ENCODE measurements at places on chromosomes 2 and 18.
A peak's percentile ranks its signal among the peaks of the same experiment; 100 is the strongest.

DNA sequence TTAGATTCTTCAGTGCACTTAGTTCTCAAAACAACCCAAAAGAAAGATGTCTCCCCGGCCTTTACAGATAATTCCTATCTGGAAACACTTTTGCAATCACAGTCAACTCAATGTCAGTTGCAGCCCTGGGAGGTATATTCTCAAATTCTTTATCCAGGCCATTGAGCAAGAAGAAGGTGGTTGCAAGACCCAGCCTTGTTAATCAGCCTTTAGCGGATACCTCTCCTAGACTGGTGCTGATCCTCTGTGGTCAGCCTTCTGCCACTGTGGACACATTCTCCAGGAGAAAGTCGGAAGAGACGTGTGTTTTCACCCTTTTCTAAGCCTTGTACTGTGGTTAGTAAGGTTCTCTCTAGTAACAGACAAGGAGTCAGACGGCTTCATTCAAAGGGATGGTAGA is 7.8 kb upstream of the FZD7 start:
- peak; percentile 21 for DNase-seq

DNA sequence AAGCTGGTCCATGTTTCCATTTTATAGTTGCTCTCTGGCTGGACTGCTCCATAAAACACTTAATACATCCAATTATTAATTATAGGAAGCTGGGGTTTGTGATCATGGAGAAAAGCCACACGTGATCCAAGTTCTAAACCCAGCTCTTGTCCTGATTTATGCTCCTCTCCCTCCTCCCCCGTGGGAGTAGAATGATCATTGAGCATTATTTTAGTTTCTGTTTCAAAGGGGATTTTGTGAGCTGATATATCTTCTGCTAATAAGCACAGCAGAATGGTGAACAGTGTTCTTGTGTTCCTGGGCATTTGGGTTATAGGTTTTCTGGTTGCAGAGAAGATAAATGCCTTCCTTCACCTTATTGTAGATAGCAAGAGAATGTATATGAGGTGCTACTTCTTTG is 135.7 kb upstream of the TMEM200C start:
- no peak for DNase-seq

GRCh38 chr2:161116509-161116908 is 43.7 kb upstream of the TANK start:
- DNase-seq: no peak

DNA sequence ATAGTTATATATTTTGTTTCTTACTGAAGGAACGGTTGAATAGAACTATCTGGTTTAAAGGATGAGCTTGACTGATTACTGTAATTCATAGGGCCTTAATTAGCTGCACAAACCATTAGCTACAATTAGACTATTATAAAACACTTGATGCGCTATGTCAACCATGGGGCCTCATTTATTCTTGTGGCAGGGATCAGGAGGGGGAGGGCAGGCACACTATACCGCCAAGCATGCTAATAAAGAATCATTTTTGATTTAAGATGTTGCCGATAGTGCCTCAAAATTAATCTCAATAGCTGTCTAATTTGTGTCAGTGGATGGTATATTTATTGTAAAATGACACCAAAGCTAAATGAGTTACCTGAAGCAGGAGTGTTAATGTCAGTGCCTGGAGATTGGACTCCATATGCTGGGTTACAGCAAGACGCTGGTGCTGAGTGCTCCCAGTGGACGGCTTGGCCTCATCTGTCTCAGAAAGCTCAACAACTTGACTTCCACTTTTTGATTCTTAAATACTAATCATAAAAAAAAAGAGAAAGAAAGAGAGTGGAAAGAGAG is 1007.0 kb upstream of the CELF4 start:
- DNase-seq: no peak

- DNase-seq: peak; percentile 87
These were observed 43.4 kb upstream of the TNFRSF11A start for GRCh38 chr18:62281684-62282083.

DNA sequence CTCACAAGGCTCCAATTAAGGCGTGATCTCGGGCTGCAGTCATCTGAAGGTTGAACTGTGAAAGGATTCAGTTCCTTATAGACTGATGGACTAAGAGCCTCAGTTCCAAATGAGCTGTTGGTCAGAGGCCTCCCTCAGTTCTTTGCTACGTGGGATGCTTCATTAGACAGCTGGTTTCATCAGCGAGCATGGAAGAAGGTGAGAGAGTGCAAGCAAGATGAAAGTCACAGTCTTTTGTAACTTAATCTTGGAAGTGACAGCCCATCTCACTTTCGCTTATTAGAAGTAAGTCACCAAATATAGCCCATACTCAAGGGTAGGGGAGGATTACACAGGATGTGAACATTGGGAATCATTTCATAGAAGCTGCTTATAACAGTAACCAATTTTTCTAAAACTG is 26.8 kb downstream of the PPP1CB start:
- no peak for DNase-seq

DNA sequence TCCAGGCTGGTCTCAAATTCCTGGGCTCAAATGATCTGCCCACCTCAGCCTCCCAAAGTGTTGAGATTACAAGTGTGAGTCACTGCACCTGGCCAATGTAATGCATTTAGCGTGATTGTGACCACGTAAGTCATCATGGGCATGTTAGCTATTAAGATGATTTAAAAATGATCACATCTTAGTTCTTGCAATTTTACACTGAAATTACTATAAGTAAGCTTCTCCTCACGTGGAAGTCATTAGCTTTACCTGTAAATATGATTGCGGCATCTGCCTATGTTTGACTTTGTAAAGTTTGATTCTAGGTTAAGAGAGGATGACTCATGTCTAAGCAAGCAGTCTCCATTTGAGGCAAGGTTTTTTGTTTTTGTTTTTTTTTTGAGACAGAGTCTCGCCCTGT is 85.5 kb downstream of the PMAIP1 start:
- no peak for DNase-seq

- DNase-seq: no peak
These were observed 163.6 kb downstream of the ANKRD44 start for GRCh38 chr2:197146995-197147394.

DNA sequence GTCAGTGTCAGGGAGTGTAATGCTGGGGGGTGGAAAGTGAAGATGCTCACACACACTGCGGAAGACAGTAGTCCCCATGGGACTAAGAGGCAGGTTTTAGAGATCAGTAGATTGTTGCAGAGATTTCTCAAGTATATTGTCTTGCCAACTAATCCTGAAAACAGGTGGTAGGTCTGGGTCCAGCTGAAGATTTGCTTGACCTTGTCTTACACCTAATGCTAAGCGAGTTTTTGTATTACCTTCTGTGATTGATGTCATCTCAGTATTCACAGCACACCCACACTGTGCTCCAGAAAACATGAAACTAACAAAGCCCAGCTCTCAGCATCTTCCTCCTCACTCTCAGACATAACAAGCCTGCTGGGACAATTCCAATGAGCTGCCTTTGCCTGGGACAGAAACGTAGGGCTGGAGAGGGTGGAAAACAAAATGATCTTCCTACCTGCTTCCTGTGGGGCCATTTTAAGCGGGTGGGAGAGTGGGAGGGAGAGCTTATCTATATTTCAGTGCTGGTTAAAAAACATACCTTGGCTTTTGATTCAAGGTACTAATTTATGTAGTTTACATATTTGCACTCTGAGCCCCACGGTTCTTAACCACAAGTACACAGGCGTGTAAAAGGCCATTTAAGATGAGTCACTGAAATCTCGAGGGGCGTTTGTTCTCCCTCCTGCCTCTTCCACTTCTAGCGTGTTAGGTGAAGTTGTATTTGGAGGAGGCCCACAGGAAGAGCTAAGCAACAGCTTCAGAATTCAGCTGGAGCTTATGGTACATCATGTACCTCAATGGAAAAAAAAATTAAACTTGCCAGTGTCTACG is 23.1 kb upstream of the RBMS1 start:
- peak; percentile 74 for DNase-seq

DNA sequence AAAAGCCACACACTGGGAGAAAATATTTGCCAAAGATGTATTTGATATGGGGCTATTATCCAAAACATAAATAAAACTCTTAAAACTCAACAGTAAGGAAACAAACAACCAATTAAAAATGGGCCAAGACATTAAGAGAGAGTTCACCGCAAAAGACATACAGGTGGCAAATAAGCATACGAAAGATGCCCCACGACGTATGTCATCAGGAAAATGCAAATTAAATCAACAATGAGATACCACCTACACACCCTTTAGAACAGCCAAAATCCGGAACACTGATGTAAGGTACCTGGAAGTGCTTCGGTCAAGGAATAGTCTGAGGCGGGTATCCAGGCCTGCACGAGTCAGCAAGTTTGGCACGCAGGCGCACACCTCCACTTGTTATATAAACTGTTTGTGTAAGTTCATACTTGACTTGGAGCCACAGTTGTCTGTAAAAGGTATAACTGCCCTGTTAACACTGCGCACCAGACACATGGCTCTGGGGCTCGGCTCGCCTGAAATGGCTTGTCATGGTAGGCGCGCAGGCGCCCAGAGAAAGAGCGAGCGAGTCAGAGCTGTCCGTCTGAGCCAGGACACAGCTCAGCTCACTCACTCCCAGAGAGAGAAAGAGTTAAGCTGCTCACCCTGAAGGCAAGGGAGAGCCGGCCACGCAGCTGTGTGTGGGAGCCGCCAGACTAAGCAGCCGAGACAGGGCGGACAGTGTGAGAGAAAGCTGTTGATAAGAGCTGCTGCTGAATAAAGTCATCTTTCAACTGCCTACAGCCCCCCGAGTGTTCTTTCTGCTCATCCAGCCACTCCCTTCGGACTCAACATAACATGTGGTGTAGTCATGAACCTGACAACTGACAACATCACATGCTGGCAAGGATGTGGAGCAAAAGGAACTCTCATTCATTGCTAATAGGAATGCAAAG is 87.3 kb downstream of the HNRNPLL start:
- DNase-seq: peak; percentile 62

DNA sequence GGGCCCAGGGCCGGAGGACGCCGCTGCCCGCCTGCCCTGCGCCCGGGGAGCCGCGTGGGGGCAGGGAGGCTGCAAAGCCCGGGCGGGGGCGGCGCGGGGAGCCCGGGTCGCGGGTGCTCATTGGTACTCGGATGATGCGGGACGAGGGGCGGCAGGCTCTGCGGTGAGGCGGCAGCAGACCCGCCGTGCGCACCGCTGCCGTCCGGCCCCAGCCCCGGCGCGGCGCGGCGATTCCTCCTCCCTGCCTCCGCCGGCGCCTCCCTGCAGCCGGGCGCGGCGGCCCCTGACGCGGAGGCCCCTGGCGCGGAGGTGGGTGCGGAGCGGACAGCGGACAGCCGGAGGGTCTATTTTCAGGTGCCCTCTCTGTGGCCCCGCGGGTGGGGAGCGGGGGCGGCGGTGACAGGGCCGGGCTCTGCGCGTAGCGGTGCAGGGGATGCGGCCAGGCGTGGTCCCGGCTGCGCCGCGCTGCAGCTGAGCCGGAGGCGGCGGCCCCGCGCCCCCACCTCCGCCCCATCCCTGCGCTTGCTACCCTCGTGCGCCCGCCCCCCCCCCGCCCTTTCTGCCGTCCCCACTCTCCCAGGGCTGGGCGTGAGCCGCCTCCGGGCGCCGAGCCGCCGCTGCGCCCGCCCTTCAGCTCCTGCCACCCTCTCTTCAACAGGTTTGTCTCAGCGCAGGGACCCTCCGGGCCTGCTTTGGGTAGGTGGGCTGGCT is 640 bp downstream of the SPTBN1 start:
- no peak for DNase-seq

GRCh38 chr2:127361929-127362885 is 25.6 kb downstream of the MAP3K2 start:
- peak; percentile 38 for DNase-seq

Data from choroid plexus epithelial cell (primary cell).